ENCODE measurements at places on chromosomes 16 and 17.

DNA sequence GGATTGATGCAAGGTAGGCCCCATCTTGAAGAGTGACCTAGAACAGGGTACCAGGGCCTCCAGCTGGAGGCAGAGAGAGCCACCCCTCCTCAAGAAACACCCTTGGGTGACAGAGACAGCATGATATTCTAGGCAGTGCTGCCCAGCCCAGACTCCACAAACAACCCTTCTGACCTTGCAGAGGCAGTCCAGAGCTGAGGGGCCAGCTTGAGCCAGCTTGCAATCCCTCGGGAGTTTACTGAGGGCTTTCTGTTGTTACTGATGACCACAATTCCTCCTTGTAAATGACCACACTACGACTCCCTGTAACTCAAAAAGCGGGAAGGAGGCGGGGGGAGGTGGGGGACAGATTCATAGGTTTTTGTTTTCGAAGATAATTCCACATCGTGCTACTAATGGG is 18.6 kb upstream of the MNT start:
- DNase-seq, result no peak

DNA sequence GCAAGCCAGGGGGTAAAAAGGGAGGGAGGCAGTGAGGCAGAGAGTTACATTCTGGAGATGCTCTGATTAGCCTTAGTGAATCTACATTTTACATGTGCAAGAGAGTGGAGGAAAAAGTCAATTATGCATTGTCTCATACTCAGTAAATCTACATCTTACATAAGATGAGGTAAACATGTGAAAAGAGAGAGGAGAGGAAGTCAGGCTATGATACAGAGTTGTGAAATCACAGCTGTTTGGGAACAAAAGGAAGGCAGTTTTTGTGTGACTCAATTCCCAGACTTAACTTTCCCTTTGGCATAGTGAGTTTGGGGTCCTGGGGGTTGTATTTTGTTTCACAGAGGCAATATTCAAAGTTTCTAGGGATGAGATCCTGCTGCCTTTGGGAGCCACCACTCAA is 67.8 kb downstream of the GP2 start:
- no peak for DNase-seq

GRCh38 chr17:18857864-18858566 is at the start of gene PRPSAP2:
PRPSAP2 (plus strand) TSS chr17:18858131; CDS start chr17:18865834, 7,703 bp downstream.
- peak; percentile 96 for DNase-seq

DNA sequence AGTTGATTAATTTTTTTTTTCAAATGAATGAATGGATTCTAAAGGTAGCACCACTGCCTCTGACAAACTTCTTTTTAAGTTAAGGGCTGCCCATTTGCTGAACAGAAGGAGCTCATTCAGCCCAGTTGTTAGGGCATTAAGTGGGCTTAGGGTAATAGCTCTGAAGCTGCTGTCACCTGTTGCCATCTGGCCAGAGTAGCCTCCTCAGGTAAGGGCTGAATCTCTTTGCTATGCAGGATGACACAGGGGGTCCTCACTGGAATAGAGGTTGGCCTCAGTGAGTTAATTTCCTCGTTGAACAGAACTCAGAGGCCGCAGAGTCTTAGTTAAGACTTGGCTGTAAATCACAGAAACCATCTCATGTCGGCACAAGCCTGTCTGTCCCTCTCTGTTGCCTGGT is 232.8 kb downstream of the CCDC182 start:
- DNase-seq, result no peak

DNA sequence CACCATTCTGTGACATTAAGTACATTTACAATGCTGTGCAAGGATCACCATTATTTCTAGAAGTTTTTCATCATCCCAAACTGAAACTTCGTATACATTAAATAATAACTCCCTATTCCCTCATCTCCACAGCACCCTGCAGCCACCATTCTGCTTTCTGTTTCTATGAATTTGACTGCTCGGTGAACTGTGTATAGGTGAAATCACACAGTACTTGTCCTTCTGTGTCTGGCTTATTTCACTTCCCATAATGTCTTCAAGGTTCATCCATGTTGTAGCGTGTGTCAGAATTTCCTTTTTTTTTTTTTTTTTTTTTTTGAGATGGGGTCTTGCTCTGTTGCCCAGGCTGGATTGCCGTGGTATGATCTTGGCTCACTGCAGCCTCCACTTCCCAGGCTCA is 20.4 kb downstream of the RAP1GAP2 start:
- no peak for DNase-seq

DNA sequence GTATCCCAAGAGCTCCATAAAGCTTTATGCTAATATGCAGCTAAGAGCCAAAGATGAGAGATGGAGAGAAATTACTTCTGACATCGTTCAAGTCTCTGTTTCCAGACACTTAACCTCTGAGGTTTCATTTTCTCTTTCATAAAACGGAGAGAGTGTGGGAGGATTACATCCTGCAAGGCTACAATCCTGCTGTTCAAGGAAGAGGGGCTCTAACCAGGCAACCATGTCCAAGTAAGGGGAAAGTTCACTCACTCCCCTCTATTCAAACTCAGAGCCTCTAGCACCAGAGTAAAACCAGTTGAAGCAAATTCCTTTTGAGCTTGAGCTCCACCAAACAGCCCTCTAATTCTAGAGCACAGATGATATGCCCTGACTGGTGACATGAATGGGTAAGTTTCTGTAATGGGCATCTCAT is 397.4 kb downstream of the NPIPA8 start:
- no peak for DNase-seq

GRCh38 chr17:77208217-77208808 is 67.5 kb downstream of the SEC14L1 start:
- no peak for DNase-seq

- DNase-seq, result no peak
These were observed 30.8 kb downstream of the BEAN1 start for GRCh38 chr16:66457888-66458287.

DNA sequence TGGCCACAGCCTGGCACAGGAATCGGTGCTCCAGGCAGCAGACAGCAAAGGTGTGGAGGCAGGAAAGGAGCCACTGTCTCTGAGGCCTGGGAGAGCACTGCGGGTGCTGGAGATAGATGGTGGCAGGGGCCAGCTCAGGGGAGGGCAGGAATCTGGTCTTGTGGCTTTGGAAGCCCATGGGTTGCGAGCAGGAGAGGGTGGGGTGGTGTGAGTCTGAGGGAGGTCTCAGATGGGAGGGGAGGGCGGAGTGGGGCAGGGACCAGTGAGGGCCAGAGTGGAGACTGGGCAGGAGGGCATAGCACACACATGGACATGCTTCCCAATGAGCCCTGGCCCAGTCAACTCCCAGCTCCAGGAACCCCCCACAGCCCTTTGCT is 70.1 kb downstream of the SREBF1 start:
- DNase-seq, result no peak

DNA sequence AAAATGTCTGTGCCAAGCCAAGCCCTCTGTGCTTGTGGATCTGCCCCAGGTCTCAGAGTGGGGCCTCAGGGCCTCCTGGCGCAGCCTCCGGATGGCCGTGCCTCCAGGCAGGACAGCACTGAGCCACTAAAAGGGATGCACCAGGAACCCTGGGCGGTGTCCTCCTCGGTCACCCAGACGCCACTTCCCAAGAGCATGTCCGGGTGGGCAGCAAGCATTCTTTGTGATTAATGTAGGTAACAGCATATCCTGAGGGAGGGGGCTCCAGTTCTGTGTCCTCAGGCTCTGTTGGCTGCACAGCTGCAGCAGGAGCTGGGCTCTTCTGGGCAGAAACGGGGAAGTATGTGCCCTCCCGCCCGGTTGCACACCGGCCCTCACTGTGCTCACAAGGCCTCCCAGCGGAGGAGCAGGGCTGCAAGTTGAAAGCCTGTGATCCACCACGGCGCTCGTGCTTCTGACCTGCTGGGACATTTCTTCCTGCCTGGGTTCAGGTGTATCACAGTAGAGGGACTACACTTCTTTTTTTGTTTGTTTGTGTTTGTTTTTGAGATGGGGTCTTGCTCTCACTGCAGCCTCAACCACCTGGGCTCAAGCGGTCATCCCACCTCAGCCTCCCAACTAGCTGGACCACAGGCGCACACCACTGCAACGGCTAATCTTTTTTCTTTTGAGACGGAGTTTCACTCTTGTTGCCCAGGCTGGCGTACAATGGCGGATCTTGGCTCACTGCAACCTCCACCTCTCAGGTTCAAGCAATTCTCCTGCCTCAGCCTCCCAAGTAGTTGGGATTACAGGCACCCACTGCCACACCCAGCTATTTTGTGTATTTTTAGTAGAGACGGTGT is 37.9 kb upstream of the CHMP6 start:
- DNase-seq, result no peak

GRCh38 chr17:67575325-67575724 is 142.4 kb upstream of the NOL11 start:
- no peak for DNase-seq

DNA sequence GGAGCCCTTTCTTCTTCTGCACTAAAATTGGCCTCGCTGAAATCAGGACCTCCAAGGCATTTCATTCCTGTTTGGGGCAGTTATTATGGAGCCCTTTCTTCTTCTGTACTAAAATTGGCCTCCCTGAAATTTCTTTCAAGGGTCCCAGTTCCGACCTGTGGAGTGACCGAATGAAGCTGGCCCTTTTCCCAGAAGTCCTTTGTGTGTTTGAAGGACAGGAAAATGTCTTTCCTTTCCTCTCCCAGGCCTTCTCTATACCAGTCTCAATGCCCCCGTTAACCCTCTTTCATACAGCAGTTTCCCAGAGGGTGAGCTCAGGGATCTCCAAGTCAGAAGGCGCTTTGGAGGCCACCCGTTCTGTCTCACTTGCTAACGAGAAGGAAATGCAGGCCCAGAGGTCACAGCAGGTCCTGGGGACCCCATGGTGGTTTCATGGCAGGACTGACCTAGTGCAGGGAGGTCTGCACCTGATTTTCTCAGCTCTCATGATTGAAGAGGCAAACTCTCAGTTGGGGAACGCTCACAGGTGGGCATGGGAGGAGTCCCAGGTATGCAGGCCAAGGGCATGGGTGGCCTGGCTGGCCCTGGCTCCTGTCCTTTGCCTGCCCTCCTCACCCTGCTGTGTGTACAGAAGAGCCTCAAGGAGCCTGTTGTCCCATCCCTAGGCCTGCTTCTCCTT is 37.1 kb upstream of the DOC2B start:
- DNase-seq, result no peak

DNA sequence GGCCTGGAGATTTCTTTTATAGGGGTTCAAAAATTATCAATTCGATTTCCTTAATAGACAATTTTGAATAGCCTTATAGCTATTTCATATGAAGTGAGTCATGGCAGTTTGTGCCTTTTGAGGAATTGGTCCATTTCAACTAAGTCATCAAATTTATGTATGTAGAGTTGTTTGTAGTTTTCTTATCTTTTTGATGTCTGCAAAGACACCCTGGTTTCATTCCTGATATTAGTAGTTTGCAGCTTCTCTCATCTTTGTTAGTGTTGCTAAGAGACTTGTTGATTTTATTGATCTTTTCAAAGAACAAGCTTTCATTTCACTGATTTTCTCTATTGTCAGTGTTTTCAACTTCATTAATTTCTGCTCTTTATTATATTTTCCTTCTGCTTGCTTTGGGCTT is 44.2 kb downstream of the N4BP1 start:
- no peak for DNase-seq

- DNase-seq, result no peak
These were observed 21.0 kb downstream of the SDK2 start for GRCh38 chr17:73623247-73623646.

GRCh38 chr17:50868602-50869001 is 2.4 kb upstream of the TOB1 start:
- DNase-seq, result no peak

DNA sequence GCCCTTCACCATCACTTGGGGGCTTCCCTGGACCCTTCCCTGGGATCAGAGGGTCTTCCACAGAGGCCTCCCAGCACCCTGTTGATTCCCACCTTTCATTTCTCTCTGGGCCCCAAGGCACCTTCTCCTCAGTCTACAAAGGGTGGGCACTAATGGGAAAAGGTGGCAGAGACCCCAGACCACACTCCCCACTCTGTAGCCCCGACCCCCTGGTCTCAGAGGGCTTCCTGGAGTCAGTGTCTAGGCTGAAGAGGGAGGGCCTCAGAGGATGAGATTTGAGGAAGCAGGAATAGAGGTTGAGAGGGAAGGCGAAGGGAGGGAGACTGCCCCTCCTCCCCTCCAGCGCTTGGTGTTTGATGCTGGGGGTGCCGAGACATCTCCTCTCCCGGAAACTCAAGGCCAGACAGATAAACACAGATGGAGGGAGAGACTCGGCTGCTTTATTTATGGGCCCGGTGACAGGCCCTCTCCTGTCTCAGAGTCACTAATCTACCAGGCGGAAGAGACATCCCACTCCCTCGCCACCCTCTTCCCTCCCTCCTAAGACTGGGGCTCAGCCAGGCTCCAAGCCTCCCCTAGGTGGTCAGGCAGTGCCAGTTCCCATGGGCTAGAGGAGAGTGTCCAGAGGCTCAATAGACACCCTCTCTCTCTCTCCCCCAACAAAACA is 18.5 kb upstream of the SP2 start:
- DNase-seq, result no peak

DNA sequence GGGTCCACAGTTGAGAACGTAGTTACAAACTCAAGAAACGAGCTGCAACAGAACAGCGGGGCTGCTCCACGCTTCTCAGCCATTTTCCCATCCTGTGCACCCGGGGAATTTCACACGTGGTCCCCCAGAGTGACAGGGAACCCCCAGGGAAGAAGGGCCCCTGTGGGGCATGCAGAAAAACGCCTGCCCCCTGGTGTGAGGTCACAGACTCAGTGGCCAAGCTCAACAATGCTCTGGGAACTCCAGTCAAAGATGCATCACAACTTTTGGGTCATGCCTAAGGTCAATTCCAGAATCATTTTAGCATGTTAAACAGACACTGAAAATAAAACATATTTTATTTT is 115.4 kb downstream of the ZNF778 start:
- no peak for DNase-seq

DNA sequence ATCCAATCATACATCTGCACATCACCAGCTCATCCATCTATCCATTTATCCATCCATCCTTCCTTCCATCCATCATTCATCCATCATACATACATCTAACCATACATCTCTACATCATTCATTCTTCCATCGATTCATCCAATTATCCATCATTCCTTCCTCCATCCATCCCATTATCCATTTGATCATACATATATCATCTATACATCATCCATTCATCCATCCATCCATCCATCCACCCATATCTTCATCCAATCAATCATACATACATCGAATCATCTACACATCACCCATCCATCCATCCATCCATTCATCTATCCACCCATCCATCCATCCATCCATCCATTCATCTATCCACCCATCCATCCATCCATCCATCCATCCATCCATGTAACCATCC is 29.3 kb upstream of the STH start:
- DNase-seq, result no peak

DNA sequence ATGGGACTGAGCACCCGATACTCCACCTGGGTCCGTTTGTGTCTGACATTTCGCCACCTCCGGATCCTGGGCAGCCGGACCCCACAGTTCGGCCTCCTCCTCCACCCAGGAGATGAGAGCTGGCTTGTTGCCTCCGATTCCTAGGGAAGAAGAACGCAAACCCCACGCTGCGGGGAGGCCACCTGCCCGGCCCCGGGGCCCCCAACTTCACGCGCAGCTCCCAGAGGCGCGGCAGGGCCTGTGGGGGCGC is 542 bp downstream of the ZNF764 start:
- DNase-seq, result no peak

- no peak for DNase-seq
These were observed 5.9 kb downstream of the KRT28 start for GRCh38 chr17:40793832-40794231.
